ENCODE measurements at places on chromosomes 5 and 9.

DNA sequence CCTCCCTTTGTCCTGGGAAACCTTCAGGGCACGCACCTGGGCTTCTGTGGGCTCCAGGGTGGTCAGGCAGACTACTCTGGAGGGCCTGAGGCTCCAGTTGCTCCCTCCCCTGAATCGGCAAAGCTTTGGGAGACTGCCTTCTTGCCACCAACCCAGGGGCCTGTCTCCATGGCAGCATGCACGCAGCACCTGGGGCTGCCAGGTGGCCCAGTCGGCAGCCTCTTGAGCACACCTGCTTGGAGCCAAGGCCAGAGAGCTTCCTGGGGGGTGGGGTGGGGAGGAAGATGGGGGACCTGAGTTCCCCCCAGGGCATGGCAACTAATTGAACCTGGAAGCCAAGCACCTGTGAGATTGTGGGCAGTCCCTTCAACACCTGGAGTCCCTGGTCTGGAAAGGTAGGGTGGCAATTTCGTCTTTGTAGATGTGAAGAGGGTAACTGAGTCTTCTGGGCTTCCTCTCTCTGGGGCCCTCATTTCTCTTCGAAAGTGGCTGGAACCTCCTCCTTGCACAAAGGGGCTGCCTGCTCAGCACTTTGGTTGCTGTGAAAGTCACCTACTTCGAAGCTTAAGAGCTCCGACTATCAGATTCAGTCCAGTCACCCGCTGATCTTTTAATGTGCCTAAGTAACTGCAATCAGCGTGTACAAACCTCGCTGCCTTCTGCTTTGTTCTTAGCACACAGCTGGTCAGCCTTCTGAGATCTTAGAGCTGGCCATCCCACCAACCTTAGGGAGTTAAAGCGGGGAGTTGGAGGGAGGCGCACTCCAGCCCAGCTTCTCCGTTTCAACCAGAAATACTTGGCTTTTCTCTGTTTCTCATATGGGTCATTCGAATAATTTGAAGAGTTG is 4.0 kb downstream of the RNF183 start:
- no peak for DNase-seq

DNA sequence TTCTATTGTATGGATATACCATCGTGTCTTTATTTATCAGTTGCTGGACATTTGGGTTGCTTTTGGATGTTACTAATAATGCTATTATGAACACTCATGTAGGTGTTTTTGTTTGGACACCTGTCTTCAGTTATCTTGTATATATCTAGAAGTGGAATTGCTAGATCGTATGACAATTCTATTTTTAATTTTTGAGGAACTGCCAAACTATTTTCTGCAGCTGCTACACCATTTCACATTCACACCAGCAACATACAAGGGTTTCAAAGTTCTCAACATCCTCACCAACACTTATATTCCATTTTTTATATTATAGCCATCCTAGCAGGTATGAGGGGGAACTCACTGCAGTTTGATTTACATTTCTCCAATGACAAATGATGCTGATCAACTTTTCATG is 324.6 kb downstream of the CAAP1 start:
- no peak for DNase-seq

- no peak for DNase-seq
Measured at GRCh38 chr5:1391691-1392090, 46.8 kb upstream of the CLPTM1L start.

- no peak for DNase-seq
Measured at GRCh38 chr9:135741276-135742219, 39.6 kb downstream of the KCNT1 start.

DNA sequence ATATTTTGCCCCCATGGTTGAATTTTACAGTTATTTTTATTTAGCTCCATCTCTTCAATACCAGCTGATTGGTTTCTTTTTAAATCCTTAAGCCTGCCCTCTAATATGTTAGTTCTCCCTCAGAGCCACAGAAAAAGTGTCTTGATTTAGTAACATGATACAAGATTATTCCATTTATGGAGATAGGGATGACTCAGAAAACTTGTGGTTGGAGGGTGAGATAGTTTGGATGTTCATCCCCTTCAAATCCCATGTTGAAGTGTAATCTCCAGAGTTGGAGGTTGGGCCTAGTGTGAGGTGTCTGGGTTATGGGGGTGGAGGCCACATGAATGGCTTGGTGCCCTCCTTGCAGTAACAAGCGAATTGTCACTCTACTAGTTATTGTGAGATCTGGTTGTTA is 115.7 kb downstream of the FBXO38 start:
- DNase-seq, result no peak

DNA sequence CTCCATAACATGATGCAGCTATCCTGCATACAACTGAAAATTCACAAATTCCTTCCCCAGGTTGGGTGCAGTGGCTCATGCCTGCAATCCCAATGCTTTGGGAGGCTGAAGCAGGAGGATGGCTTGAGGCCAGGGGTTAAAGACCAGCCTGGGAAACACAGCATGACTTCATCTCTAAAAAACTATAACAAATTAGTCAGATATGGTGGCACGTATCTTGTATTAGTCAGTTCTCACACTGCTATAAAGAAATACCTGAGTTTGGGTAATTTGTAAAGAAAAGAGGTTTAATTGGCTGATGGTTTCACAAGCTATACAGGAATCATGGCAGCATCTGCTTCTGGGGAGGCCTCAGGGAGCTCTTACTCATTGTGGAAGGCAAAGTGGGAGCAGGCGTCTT is 56.4 kb upstream of the DAPK1 start:
- no peak for DNase-seq

Data from ureter (tissue), 1 donor.